Hematopoietic multipotent progenitor cell treated with erythropoietin and hydrocortisone succinate and interleukin-3 and kit ligand, for 4 days (in vitro differentiated cells): ENCODE measurements at places on chromosomes 11 and 22.

- no peak for DNase-seq
Measured at GRCh38 chr11:110168033-110168803, 75.0 kb downstream of the ZC3H12C start.

DNA sequence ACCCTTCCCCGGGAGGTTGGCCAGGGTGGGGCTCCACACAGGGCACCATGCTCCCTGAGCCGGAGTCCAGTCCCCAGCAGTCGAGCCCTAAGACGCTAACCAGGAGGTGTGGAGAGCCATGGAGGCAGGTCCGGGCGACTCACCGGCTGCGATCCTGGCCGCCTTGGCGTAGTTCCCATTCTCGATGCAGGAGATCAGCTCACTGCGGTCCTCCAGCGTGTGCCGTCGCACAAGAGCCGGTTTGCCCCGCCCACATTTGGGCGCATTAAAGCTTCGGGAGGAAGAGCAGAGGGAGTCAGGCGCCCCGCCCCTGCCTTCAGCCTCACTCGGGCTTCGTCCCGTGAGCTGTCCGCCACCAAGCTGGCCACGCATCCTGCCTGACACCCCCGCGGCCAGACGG lies 50.8 kb downstream of the BRD1 start:
- no peak for DNase-seq

GRCh38 chr11:122513997-122514396 lies 141.5 kb upstream of the UBASH3B start:
- DNase-seq = no peak

GRCh38 chr11:36389811-36390210 lies 93.7 kb downstream of the PRR5L start:
- no peak for DNase-seq

- no peak for DNase-seq
Measured at GRCh38 chr22:43507235-43507634, 95.4 kb downstream of the MPPED1 start.

GRCh38 chr22:49368976-49369725 lies 458.5 kb downstream of the BRD1 start:
- peak; percentile 20 for DNase-seq

GRCh38 chr11:75189108-75189507 lies 38.2 kb downstream of the SLCO2B1 start:
- no peak for DNase-seq

GRCh38 chr22:19710769-19711106 lies 3.6 kb upstream of the SEPTIN5 start:
- DNase-seq = no peak

- no peak for DNase-seq
Measured at GRCh38 chr11:68353669-68354068, 41.3 kb downstream of the LRP5 start.

DNA sequence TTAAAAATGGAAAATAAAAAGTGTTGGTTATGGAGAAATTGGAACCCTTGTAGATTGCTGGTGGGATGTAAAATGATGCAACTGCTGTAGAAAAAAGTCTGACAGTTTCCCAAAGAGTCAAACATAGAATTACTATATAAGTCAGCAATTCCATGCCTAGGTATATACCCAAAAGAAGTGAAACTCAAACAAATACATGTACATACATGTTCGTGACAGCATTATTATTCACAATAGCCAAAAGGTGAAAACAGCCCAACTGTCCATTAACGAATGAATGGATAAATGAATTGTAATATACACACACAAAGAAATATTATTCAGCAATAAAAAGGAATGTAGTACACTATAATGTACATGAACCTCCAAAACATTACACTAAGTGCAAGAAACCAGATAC lies 116.0 kb downstream of the TTC28 start:
- DNase-seq = no peak

DNA sequence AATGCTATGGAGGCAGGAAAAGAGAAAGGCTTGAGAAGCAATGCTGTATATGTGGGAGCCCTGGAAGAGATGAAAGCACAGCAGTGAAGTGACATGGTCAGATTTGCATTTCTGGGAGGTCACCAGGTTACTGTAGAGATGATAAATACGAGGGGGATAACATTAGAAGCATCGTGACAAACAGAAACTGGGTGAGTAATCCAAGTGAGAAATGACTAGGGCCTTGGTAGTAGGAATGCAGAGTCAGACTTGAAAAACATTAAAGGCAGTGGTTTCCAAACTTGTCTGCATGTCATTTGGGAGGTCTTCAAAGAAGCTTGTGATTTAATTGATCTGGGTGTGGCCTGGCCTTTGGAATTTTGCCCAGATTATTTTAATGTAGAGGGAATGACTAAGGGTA lies 43.9 kb downstream of the CCDC34 start:
- DNase-seq = no peak

GRCh38 chr11:77619576-77620198 lies 17.9 kb downstream of the CLNS1A start:
- peak; percentile 74 for DNase-seq

GRCh38 chr11:23310276-23310675 lies 450.0 kb upstream of the CCDC179 start:
- DNase-seq = no peak

DNA sequence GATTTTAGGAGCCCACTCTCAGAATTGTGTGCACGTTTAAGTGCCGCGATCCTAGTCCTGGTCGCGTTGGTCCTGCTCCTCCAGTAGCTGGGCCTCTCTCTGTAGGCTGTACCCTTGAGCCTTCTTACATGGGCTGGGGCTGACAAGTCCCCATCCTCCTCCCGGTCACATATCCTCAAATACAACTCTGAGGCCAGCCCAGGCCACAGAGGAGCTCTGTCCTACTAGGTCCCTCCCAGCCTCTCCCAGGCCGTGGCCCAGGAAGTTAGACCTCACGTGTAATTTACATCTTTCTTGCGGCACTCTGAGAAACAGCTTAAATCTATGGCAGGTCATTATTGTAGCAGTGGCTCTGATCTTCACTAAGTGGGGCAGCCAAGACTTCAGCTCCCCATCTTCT lies 207.2 kb upstream of the TBCEL start:
- DNase-seq = no peak
